ENCODE measurements at places on chromosomes 3 and 15.

DNA sequence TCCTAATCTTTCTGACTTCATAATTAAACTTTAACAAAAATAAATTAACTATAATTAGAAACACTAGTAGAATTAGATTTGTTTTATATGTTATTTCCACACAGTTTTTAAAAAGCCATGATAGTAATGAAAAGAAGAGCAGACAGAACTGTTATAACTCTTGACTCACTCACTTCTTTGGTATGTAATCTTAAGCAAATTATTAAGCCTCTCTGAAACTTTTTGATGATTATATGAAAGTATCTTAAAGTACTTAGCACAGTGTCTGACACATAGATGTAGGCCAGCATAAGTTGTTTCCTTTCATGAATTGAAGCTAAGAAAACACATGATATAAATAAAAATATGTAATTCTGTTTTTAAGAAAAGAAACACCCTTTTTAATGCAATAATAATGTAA, 123.6 kb upstream of the MLF1 start:
- DNase-seq: no peak

GRCh38 chr3:33577588-33577987, 137.4 kb upstream of the UBP1 start:
- no peak for DNase-seq

- no peak for DNase-seq
Measured at GRCh38 chr3:193132964-193133363, 108.1 kb upstream of the PLAAT1 start.

DNA sequence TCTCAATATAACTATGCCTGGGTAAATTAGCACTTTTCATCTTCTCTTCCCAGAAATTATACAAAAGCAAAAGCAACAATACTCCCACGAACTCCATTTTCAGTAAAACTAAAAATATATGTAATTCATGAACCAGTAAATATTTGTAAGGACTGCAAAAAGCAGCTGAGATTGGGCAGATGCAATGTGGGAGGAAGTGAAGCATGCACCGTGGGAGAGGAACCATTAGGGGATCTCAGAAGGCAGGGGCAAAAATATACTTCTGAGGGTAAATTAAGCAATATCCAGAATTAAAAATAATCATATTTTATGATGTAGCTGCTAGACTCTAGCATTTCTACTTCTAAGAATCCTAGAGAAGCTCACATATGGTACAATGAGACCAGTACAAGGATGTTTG, 20.2 kb downstream of the CFAP91 start:
- DNase-seq: no peak

- DNase-seq: no peak
Measured at GRCh38 chr3:71429597-71429988, 153.9 kb downstream of the FOXP1 start.

DNA sequence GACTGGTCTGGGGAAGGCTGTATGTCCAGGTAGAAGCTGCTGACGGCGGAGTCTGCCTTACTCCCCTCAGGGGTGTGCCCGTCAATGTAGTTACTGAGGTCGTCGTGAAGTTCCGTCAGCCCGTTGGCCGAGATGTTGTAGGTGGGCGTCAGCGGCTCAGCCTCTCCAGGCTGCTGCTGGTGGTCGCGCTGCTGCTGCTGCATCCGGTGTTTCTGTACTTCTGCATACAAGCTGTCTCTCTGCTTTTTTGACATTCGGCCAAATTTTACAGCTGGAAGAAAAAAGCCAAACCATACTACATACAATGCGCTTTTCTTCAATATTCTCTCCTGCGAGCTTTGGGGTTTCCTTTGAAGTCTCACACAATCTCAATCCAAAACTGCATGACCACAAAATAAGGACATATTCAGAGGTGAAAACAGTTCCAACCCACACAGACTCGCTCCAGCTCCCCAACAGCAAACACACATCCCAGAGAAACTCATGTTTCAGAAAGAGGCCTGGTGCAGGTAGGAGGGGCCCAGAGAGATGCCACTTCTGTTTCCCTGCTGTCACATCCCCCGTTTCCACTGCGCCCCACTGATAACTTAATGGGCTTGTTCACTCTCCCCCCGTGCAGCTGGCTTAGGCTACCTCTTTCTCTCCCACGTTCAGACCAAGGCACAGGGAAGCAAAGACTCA, 32.5 kb upstream of the ICE2 start:
- no peak for DNase-seq

- no peak for DNase-seq
Measured at GRCh38 chr3:59655418-59656015, 605.7 kb upstream of the CFAP20DC start.

Data from stimulated activated CD4-positive, alpha-beta T cell treated with anti-CD3 and anti-CD28 coated beads, Interleukin-1b, Interleukin-23, amount 100 ng/mL, for 1 hour (primary cell).